ENCODE measurements at places on chromosomes 13 and 19.

- DNase-seq = peak; percentile 88
Measured at GRCh38 chr19:55703790-55704215, 28.8 kb downstream of the EPN1 start.

- no peak for DNase-seq
Measured at GRCh38 chr13:114243971-114244370, 9.3 kb downstream of the CDC16 start.

- DNase-seq = no peak
Measured at GRCh38 chr13:29081036-29081435, 260.9 kb downstream of the MTUS2 start.

DNA sequence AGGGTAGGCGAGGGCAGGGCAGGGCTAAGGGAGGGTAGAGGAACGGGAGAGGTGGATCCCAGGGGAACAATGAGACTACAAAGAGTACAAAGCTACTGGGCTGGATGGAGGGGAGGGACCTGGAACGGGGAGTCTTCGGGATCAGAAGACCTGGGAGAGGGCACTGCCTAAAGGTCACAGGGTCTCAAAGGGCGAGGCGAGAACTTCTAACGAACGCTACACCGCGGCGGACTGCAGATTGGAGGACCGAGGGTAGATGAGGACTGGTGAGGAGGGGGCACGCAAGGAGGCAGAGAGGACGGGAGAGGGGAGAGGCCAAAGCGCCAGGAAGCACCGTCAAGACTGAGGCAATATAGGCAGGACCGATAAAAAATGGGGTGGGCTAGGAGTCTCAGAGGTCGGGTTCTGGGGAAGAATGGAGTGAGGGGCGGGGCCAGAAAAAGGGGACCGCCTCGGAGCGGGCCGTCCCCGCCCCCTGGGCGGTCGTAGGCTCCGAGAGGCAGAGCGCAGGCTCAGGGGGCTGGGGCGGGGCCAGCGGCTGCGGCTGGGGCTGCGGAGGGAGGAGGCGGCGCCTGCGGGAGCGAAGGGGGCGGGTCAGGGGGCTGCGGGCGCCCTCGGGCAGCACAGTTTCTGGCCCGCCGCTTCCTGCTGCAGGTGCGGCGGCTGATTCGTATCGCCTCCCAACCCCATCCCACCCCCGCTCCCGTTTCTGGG is 1.3 kb upstream of the KCNC3 start:
- peak; percentile 76 for DNase-seq

DNA sequence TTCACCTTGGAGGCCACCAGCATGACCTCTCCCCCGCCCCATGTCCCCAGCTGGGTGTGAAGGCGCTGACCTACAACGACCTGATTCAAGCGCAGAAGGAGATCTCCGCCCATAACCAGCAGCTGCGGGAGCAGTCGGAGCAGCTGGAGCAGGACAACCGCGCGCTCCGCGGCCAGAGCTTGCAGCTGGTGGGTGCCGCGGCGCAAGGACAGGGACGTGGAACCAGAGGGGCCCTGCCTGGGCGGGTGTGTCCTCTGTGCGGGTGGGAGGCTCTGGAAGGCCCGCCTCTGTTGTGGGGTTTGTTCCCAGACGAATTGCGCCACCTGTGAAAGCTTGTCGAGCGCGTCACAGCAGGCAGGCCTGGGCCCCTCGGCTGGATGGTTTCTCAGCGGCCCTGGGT is 22.3 kb downstream of the PLEKHJ1 start:
- no peak for DNase-seq

DNA sequence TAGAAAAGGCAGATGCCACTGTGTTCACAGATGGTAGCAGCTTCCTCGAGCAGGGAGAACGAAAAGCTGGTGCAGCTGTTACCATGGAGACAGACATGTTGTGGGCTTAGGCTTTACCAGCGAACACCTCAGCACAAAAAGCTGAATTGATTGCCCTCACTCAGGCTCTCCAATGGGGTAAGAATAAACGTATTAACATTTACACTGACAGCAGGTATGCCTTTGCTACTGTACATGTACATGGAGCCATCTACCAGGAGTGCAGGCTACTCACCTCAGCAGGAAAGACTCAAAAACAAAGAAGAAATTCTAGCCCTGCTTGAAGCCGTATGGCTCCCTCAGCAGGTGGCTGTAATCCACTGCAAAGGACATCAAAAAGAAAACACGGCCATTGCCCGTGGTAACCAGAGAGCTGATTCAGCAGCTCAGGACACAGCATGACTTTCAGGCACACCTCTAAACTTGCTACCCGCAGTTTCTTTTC is 197.7 kb downstream of the ZNF737 start:
- DNase-seq = peak; percentile 16

DNA sequence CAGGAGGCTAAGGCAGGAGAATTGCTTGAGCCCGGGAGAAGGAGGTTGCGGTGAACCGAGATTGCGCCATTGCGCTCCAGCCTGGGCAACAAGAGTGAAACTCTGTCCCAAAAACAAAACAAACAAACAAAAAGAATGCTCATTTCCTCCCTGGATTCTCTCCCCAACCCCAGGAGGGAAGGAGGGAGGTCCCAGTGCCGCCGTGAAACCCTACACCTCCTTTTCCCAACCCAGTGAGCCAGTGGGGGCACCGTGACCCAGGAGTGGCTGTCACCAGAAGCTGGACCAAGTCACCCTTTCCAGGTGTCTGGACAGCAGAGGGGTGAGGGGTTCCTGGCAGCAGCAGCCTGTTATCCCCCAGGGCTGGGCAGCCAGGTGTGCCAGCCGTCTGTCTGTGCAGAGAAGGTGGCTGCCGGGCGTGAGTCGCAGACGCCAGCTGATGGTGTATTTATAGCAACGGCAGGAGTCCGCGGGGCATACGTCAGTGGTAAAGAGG is 23.5 kb downstream of the NFIC start:
- peak; percentile 74 for DNase-seq

- no peak for DNase-seq
Measured at GRCh38 chr13:106963151-106963550, 395.2 kb upstream of the ARGLU1 start.

- no peak for DNase-seq
Measured at GRCh38 chr13:112131713-112132113, 64.8 kb downstream of the SOX1 start.

- no peak for DNase-seq
Measured at GRCh38 chr13:103224804-103225203, 158.6 kb upstream of the SLC10A2 start.

DNA sequence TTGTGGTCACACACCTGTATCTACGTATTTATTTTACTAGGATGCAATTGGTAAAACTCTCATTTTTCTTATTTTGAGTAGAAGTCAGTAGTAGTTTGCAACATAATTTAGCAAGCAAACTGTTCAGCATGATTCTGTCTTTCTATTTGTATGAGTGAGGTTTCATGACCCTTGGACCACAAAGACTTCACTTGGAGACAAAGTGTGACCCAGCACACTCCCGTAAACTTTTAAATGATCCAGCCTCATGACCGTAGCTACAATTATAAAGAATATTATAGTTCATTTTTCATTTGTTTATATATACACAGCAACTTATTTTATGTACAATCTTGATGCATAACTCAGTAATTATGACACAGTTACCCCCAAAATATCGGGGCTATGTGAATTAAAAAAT is 86.5 kb downstream of the ERCC5 start:
- DNase-seq = no peak

GRCh38 chr19:41958367-41959055 is 610 bp downstream of the RABAC1 start:
- peak; percentile 89 for DNase-seq

DNA sequence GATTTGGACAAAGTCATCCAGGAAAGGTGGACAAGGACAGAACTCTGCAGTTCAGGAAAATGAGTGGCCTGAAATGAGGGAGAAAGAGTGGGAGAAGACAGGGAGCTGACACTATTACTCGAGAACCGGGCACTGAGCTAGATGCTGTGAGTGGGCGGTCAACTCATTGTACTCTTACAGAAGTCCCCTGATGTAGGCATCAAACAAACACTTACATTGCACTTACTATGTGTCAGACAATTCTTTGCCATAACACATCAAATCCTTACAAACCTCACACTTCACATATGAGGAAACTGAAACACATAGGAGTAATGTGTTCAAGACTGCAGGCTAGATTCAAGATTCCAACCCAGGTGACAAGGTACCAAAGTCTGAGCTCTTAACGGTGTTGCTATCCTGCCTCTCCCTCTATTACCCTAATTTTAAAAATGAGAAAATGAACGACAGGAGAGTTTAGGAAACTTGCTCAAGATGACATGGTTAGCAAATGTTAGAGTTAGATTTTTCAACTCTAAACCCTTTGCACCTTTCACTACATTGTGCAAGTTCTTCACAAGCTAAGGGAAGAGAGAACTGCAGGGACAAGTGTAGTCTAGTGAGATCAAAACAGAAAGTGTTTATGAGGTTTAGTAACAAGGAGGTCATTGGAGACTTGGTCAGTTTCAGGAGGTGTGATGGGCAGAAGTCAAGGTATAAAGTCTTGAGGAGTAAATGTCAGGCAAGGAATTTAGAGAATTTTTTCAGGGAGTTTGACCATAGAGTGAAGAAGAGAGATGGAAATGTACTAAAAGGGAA is 4.9 kb upstream of the MEDAG start:
- no peak for DNase-seq

- no peak for DNase-seq
Measured at GRCh38 chr13:110506396-110506795, 55.1 kb downstream of the RAB20 start.

DNA sequence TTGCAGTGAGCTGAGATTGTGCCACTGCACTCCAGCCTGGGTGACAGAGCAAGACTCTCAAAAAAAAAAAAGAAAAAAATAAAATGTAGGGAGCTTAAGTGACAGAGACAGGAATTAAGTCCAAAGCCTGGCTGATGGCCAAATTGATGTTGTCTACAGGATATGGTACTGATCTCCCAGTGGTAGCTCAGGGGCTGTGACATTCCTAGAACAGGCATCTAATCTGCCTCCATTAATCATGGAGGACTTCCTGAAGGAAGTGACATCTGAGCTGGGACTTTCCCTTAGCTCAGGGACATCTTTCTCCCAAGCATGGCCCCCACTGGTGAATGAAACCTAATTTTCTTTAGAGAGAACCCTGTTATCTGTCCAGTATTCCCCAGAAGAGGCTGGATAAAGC is 11.4 kb upstream of the EDDM13 start:
- DNase-seq = no peak

DNA sequence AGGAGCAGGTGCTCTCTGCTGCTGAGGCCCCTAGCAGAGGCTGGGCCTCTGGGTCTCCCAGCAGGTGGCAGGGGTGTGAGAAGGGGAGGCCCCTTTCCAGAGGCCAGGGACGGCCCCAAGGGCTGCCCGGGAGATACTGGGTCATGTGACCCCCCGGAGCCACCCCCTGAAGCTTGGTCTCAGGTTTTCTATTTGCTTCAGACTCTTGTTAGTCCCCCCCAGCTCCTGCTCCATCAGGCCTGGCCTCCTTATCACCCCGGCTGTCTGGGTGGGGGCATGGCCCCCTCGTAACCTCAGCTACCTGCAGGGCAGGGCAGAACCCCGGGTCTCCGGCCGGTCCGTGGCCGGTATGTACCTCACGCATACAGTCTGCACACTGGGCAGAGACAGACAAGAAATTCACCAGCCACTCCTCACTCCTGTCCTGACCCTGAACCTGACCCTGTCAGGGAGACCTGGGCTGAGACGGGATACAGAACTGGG is 13.2 kb upstream of the TCF3 start:
- DNase-seq = no peak

DNA sequence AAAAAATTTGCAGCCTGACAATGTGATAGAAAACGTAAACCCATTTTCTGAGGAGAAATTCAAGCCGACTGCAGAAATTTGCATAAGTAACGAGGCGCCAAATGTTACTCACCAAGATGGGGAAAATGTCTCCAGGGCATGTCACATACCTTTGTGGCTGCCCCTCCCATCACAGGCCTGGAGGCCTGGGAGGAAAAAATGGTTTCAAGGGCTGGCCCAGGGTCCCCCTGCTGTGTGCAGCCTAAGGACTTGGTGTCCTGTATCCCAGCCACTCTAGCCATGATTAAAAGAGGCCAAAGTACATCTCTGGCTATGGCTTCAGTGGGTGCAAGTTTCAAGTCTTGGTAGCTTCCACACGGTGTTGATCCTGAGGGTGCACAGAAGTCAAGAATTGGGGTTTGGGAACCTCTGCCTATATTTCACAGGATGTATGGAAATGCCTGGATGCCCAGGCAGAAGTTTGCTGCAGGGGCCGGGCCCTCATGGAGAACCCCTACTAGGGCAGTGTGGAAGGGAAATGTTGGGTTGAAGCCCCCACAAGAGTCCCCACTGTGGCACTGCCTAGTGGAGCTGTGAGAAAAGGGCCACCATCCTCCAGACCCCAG is 1842.3 kb downstream of the PCDH9 start:
- DNase-seq = no peak

DNA sequence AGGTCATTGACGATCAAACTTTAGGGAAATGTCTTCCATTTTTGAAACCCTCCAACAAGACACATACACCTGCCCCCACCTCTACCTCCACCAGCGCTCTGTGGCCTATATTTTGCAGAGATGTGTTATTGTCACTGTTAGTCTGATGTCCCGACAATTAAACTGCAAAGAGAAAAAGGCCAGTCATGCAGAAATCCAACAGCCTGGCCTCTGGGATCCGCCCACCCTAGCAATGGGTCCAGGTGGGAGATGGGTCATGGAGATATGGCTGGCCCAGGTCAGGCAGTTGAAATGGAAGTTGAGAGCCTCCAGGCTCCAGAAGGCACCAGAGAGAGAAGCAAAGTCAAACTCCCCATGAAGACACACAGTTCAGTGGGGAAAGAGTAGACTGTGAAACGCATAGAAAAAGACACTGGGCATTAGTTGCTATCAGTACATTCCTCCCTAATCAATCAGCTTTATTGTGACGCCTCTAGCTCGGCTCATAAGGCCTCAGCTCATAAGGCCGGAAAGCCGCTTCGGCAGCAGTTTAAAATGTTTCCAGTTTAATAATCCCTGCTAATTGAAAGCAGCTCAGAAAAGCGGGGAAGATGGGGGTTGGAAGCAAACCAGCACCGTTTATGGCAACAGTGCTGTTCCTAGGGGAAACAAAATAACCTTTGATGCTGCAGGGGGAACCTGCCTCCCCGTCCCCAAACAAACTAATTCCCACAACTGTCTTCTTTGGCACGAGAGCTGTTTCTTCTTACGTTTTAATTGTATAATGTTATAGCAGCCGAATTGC is 239.7 kb upstream of the ZNF507 start:
- no peak for DNase-seq

- DNase-seq = no peak
Measured at GRCh38 chr13:49466292-49466838, 22.3 kb downstream of the SETDB2 start.

All from iPS-NIHi11 (cell line).